Activated CD4-positive, alpha-beta T cell treated with anti-CD3 and anti-CD28 coated beads, Interleukin-2, amount 50 U/mL, for 1 hour (primary cell): ENCODE measurements at places on chromosomes 3 and 15.

DNA sequence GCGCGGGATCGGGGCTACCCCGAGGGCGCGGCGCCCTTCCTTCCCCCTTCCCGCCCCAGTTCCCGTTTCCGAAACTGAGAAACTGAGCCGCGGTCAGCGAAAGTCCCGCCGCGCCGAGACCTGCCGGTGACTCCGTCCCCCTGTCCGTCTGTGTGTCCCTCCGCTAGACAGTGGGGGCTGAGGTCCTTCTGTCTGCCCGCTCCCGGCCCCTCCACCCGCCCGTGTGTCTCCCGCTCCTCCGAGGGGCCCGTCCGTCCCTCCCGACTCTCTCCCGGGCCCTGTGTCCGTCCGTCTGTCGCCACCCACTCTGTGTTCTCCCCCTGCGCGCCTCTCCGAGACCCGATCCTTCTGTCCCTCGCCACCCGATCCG, 426 bp downstream of the PRKCD start:
- DNase-seq = peak; percentile 11

- no peak for DNase-seq
These were observed 27.2 kb downstream of the PIK3CA start for GRCh38 chr3:179175358-179175757.

GRCh38 chr3:171556148-171556547, 95.9 kb upstream of the TNIK start:
- DNase-seq = no peak

DNA sequence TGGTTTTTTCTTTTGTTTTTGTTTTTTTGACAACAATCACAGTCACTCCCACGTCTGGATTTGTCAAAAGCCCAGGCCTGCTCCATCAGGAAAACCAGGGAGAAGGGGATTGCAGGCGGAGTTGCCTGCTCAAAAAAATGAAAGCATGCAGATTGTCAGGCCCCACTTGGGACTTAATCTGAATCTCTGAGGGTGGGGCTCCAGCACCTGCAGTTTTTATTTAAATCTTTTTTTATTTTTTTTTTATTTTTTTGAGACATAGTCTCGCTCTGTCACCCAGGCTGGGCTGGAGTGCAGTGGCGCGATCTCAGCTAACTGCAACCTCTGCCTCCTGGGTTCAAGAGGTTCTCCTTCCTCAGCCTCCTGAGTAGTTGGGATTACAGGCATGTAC, 140.9 kb downstream of the FOXP1 start:
- DNase-seq = no peak

DNA sequence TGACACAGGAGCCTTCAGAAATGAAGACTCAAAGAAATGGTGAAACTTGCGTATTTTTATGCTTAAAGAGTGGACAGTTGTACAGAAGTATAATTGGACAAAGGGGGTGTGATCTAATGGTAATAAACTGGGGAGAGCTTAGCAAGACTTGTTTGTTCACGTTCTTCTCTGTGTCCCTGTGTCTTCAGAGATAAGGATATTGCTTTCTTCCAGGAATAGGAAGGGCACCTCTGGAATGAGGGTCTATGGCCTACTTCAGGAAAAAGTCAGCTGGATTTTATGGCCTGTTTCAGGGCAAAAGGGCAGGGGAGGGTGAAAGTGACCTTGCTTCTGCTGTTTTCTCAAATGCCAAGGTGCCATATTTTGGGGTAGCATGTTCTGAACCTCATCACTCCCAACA, 4.5 kb upstream of the TOPAZ1 start:
- no peak for DNase-seq

DNA sequence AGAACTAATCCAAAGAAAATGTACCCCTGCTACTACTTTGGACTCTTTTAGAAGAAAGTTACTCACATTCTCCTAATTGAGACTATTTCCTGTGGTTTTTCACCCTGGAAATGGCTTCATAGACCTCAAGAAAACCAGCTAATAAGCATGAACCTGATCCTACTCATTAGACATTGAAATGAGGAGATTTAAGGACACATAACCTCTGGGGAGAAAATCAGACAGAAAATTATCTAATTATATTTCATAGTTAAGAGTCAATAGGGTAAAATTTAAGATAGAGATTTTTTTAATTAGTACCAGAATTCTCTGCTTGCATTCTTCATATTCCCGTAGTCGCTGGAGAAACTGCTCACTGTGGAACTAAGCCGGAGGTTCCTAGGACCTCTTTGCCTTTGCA, 114.6 kb upstream of the ACP3 start:
- DNase-seq = no peak

GRCh38 chr3:102980355-102980696, 545.5 kb downstream of the ZPLD1 start:
- no peak for DNase-seq

- no peak for DNase-seq
These were observed 15.1 kb downstream of the ACVR2B start for GRCh38 chr3:38468765-38469164.

- no peak for DNase-seq
These were observed 45.3 kb upstream of the FAM3D start for GRCh38 chr3:58711871-58712270.

DNA sequence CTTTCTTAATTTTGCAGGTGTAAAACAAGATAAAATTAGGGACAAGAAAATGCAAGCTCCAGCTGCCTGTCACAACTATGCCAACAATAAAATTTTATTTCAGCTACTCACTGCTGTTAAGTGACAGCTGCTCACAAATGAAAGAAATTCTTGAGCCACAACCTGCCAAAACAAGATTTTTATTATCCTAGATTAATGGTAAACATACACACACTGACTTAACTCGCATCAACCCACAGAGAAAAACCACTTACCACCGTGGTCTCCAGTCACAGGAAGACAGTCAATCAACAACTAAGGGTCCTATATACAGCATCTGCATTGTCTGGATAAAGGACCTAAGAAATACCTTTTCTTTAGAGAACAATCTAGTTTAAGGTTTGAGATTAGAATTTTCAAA, 31.3 kb downstream of the EFL1 start:
- no peak for DNase-seq

GRCh38 chr3:31469385-31469784, 63.3 kb upstream of the STT3B start:
- no peak for DNase-seq

DNA sequence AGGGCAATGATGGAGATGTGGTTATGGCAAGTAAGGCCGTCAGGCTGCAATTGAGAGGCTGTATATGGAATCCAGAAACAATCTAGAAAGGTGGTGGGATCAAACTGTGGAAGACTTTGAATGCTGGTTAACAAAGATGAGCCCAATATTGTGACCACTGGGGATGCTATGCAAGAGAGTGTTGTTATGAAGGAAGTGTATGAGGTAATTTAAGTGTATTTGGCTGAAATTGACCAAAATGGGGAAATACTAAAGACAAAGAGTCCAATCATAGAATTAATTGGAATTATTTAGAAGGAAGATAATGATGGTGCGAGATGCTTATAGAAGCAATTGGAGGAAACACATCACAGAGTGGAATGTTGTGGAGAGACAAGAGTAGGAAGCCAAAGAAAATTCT, 24.5 kb downstream of the BTLA start:
- DNase-seq = no peak

DNA sequence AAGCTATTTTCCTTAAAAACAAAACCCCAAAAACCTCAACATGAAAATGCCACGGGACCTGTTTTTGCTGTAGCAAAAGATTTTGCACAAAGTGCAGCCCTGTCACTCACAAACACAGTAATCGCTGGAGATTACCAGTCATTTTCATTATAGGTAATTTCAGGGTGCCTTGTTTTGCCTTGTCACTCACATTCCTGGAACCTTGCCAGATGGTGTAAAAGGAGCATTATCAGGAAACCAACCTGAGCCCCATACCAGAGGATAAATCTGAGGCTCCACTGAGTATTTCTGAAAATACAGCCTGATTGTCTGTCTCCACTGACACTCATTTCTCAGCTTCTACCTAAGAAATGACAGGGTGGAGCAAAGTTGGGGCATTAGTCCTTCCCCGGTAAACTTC, 791.3 kb upstream of the LMCD1 start:
- no peak for DNase-seq

- DNase-seq = no peak
These were observed 272.0 kb downstream of the OCA2 start for GRCh38 chr15:27826902-27827714.

DNA sequence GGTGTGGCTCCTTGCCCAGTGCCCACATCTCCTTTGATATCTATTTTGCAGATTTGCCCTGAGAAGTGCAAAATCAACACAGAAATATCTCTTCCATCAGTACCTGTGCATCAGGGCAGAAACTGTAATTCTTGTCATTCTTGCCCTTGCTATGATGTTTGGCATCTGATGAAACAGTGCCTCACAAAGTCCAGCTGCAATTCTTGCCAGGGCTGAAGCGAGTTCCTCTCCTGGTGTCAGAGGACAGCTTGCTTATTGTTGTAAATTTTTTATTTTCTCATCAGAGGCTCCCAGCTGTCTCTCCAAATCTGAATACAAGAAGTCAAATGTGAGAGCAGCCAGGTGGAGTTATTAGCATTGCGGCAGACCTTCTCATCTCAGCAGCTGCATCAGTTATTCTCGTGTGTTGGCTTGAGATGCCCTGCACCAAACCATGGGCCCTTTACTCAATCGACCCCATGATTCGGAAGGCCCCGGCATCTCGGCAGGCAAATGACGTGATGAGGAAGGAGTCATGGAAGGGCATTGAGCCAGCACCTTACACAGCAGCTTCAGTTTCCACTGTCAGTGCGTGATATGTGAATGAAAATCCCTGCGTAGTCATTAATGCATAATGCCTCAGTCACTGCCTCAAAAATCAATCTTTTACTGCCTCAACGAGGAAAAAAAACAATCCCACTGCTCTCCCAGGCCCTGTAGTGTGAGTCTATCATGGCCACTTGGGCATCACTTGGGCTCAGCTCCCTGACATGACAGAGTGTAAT, 93.4 kb downstream of the CCNL1 start:
- DNase-seq = no peak

GRCh38 chr3:98563661-98564281, 29.6 kb downstream of the CPOX start:
- DNase-seq = peak; percentile 24

DNA sequence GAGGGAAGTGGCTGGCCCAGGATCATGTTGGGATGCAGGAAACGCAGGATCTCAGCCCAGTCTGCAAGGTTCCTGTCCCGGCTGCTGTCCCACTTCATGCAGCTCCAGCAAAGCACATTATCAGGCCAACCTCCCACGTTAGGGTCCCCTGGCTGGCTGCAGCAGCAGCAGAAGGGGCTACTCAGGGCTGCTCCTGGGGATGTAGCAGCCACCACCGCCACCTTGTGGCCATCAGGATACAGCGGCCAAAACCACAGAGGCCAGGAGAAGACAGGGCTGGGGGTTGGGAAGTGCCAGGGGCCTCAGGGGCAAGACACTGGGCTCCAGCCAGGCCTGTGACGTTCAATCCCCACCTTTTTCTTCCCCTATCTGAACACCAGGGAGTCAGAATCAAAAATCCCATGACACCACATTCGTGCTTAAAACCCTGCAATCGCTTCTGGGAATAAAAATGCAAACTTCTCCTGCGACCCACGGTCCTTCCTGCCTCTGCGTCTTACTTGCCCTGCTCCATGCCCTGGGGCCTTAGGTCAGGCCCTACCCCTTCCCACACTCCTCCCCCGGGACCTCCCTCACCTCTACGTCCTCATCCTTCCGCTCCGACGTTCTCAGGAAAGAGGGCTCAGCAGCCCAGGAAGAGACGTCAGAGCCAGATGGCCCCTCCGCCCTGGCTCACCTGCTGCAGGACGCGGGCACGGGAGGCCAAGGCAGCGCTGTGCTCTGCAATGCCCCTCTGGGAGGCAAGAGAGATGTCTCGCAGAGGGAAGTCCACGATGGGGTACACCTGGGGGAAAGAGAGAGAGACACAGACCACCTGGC, 21.5 kb downstream of the SSUH2 start:
- peak; percentile 26 for DNase-seq

GRCh38 chr3:41464401-41464800, 265.1 kb downstream of the CTNNB1 start:
- no peak for DNase-seq

DNA sequence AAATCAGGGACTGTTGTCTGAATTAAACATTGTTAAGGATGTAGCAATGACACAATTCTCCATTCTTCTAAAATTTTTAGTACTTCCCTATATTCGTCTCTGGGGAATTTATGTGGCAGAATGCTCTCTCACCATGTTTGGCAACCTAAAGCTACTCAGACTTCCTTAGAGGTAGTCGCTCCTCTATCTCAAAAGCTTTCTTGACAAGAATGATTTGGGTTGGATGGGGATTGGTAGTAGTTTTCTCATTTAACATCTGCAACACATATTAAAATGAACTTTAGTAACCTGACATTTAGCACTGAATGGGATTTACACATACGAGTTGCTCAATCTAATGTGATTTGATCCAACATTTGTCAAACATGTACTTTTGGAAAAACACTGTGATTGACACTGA, 233.3 kb downstream of the RBMS3 start:
- DNase-seq = no peak

GRCh38 chr3:28326458-28326926, 22.0 kb upstream of the ZCWPW2 start:
- no peak for DNase-seq
